ENCODE measurements at places on chromosomes 2 and 18.

DNA sequence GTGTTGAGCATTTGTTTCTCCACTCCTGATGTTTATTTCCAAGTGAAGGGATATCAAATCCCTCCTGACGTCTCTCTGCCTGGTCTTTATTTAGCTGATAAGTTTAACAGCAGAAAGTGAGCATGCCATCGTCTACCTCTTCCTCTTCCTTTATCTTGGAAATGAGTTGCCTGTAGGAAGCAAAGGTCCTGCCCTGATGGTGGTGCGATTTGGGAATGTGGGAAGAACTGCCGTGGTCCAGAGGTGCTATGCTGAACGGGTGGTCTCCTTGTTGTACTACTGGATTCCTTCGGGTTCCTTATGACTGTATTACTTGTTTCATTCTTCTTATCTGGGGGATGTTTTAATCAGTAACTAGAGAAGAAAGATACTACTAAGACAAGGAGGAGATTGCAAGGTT lies 217.5 kb downstream of the PMAIP1 start:
- no peak for DNase-seq

DNA sequence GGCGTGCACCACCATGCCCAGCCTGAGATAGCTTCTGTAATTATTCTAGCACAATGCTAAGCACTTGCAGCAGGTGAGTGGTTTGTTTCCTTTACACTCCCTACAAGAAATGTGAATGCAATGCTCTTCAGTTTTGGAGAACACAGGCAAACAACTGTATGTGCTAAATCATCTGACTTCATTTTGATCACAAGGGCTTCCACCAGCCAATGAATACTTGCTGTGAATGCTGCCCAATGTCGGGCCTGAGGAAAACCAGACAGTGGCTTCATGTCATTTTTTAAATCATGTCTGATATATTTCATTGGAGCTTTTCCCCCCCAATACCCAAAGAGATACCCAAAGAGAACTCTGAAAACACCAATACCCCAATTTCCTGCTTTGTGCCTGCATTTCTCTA lies 155.6 kb upstream of the XPO1 start:
- DNase-seq, result no peak

- DNase-seq, result no peak
Observed at GRCh38 chr2:33531549-33532059, 55.2 kb downstream of the RASGRP3 start.

- no peak for DNase-seq
Observed at GRCh38 chr2:210839450-210839849, 283.1 kb downstream of the CPS1 start.

DNA sequence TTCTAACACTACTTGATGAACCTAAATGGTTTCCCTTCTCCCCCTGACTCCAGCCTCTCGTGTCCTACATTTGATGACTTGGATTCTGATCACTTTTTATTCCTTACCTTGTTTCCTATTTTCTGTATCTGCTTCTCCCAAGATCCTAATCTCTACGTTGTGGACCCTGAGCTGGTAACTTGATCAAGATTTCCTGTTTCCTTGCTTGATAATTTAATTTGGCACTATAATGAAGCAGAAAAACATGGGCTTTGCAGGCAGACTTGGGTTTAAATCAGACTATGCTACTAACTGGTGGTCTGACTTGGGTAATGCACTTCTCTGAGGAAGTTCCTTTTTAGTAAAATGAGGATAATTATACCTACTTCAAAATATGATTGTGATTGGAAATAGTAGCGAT lies 11.7 kb upstream of the FBXO11 start:
- DNase-seq, result no peak

Data from activated naive CD4-positive, alpha-beta T cell treated with anti-CD3 and anti-CD28 coated beads, Interleukin-2, amount 50 U/mL, for 16 hours (primary cell).